ENCODE measurements at places on chromosomes 5 and 9.

DNA sequence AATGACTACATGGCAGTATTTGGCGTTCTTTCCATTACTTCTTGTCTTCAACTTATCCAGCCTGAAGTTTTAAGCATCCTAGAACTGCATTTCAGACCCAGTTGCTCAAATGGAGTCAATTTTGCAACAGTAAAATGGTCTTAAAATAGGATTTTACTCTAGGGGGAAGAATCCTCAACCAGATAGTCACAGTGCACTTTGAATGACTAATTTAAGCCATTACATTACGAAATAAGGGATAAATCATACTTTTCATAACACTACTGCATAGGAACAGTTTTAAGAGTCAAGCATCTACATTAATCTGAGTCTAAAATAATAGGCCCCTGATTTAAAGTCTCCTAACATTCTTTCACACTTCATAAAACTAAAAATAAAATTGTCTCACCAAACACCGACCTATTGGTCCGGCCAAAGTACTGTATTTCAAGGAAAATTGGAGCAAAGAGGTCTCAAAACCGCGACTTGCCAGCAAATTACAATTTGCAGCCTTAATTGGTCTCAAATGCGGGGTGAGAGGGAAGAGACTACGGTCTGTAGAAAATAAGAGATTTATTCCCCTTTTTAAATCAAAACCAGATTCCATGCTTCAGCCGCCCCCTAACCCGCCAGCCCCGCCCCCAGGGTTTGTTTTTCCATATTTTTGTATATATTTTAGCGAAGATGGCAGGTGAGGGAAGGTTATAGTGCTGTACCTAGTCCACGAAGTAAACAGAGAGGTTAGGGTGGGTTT lies 1.2 kb upstream of the SMARCA2 start:
- DNase-seq, result no peak

- DNase-seq, result no peak
These were observed 33.6 kb upstream of the HSD17B4 start for GRCh38 chr5:119418606-119419100.

GRCh38 chr5:43190755-43191603 lies 1.0 kb upstream of the NIM1K start:
- no peak for DNase-seq

GRCh38 chr5:59430066-59430685 lies 463.4 kb downstream of the PDE4D start:
- no peak for DNase-seq
